ENCODE measurements at places on chromosomes 11 and 22.

DNA sequence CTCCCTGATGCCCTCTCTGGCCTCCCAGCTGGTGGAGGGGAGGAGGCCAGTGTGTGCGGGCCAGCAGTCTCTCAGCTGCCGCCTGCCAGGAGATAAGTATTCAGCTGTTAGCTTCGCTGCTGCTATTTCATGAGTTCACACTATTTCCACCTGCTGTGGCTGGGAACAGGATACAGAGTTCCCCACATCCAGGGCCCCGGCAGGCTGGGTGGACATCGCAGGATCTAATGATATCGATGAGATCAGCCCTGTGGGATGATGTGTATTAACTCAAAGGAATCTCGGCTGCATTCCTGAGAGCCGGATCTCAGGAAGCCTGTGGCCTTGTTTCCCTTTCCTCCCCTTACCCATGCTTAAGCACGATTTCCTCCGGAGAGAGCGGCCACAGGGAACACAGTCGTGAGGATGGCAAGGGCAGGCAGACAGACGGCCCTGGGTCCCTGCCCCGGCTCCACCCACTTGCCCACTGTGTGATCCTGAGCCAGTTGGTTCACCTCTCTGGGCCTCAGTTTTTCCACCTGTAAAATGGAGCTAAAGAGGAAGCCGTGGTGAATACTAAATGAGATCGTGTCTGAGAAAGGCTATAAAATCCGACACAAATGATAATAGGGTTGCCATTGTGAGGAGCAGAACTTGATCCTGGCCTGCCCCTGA is 6.5 kb upstream of the PVALB start:
- DNase-seq = no peak

GRCh38 chr22:17865183-17866055 is 91.2 kb upstream of the BID start:
- DNase-seq = no peak

GRCh38 chr11:118912742-118913410 is 12.8 kb downstream of the BCL9L start:
- no peak for DNase-seq

GRCh38 chr11:105202844-105203548 is 63.4 kb upstream of the CARD18 start:
- no peak for DNase-seq

- no peak for DNase-seq
Observed at GRCh38 chr11:79076526-79077115, 364.2 kb downstream of the TENM4 start.

DNA sequence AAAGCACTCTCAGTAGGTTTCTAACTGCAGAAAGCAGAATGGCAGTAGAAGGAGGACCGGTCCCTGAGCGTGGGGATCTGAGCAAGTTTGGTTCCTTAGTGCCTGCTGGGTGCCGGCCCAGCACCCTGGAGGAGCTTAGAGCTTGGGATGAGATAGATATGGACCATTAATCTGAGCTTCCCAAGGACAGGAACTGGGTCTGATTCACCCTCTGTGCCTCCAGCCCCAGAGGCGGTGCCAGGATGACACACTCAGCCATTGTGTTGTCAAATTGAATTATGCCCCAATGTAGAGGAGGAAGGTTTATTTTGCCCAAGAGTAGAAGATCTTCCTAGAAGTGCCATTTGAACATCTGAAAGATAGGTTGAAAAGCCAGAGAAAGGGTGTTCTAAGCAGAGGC is 4.3 kb downstream of the ZC3H7B start:
- DNase-seq = no peak

DNA sequence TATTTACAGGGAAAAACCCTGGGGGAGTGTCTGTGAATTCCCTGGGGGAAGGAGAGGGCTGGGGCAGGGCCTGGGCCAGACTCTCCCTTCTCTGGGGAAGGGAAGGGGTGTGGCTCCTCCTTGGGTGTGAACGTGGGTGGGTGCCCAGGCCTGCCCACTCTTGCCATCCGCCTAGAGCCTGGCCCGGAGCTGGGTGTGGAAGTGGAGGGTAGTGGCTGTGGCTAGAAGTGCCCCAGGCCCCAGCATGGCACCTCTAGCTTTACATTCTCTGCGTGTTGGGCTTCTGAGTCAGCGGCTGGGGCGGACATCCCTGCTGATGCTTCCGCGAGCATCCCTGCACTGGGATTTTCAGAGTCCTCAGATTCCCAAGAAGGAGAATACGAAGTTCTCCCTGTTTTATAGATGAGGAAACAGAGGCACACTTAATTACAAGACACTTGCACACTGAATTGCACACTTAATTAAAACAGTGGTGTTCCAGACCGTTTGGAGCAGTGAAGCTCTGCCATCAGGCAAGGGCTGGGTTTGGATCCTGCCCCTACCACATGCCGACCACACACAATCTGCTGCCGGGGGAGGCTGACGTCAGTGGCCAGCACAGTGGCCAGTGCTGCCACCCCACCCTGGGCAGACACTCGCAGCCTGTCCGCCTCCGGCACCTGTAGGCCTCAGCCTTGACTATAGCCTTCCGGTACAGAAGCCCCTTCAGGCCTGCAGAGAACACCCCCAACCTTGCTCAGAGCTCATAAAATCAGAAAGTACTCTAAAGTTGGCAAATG is 7.6 kb downstream of the BAD start:
- no peak for DNase-seq

DNA sequence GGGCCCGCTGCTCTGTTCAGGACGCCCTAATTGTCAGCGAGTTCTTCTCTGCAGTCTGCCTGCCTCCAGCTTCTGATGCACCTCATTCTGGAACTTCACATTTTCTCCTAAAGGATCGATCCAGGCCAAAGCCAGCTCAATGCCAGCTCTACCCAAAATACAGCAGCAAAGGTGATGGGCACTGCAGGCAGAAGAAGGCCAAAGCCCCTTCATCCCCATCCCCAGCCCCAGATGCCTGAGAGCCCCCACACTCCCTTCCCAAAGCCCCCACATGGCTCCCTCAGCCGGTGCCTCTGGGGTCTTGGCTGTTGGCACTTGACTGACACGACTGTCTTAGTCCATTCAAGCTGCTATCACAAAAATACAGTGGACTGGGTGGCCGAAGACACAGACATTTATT is 410.3 kb downstream of the BRD1 start:
- no peak for DNase-seq
